Activated CD4-positive, alpha-beta T cell treated with anti-CD3 and anti-CD28 coated beads, Interleukin-2, amount 10 ng/mL, durations not matched to agents 24 days and 14 days (primary cell): ENCODE measurements at places on chromosomes 11 and 22.

DNA sequence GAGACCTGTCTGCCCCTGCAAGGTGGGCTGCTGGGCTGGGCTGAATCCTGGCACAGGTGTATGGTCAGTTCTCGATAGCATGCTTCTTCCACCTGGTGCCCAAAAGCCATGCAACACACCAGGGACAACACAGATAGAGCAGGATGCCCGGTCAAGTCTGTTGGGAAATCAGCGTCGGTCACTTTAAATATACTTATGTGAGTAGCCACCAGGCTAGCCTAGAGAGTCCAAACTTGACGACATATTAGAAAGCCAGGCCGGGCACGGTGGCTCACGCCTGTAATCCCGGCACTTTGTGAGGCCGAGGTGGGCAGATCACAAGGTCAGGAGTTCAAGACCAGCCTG, 8.9 kb downstream of the C1QTNF6 start:
- DNase-seq: no peak

DNA sequence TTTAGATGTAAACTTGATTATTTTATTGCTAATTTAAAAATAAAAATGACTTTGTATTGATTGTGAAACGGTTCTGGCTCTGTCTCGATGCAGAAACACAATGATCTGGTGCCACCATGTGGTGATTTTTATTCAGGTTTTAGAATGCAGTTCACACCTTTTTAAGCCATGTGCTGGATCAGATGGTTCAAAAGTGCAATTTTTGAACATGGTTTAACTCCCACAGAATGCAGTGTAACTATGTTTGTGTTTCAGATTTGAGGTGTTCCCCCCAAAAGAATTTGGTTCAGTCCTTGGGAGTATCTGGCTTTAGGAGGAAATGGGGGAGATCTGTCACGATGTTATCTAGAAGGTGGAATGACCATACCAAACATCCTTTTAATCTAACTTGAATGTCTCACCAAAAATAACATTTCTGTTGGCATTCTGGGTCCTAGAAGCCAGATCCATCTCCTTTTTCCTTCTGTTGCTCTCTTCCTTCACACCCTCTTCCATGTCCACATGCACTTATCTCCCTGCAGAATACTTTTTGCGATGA, 7.9 kb downstream of the MRPL16 start:
- peak; percentile 89 for DNase-seq

- DNase-seq: no peak
Measured at GRCh38 chr11:12214751-12215150, 104.4 kb downstream of the MICAL2 start.

GRCh38 chr11:69860796-69861445, 41.7 kb upstream of the FGF3 start:
- DNase-seq: no peak

DNA sequence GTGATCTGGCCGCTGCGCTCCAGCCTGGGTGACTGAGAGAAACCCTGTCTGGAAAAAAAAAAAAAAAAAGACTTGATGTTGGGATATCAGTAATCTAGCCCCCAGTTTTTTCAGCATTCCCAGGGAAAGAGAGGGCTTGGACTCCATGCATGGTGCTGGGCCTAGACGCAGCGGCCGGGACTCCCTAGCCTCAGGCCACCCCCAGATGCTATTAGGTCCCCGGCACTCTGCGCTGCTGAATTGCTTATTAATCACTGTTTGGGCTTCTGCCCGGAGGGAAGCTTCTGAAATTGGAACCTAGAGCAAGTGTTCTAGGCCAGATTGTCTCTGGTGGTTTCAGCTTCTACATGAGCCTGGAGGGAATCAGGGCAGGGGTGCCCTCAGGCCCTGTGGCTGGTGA, 39.0 kb downstream of the SLCO2B1 start:
- DNase-seq: no peak

DNA sequence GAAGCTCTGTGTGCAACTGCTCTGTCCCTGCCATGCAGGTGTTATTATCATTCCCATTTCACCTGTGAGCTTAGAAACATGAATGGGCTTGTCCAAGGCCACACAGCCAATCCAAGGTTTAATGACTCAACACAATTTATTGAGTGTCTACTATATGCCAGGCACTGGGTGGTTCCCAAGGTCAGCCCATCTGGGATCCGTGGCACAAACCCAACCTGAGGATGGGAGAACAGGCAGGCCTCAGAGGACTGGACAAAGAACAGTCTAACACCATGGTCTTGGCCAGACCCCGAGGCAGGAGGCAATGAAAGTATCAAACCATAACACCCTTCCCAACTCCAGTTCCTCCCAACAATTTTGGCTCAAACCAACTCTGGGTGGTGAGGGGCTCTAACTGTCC, 15.7 kb downstream of the SPATA19 start:
- DNase-seq: no peak

DNA sequence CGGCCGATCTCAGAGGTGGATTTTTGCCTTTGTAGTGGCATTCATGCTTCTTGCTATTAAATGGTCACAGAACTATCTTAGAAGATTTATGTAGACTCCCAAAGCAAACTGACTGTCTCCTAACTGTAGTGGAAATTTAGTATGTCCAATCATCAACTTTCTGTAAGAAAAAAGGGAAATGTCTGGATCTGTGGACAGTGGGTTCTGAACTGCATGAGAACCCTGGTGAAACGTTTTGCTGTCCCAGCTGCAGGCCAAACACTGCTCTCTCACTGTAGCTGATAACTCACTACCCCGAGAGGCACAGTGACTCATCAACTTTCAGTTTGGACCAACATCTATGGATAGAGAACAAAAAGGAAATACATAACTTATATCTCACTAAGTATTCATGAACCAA, 387.1 kb downstream of the SOX6 start:
- DNase-seq: no peak

DNA sequence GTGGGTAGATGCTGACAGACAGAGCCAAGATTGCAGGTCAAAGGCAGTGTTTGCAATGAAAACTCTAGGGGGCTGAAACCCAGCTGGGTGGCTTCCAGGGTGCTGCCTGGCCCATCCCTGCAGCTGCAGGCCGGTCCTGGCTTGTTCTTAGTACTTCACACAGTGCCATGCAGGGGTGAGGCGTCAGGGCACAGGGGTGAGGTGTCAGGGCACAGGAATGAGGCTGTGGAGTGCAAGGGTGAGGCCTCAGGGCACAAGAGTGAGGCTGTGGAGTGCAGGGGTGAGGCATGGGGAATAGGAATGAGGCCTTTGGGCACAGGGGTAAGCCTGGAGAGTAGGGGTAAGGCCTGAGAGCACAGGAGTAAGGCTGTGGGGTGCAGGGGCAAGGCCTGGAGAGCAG, 337.6 kb downstream of the TBC1D22A start:
- DNase-seq: no peak

DNA sequence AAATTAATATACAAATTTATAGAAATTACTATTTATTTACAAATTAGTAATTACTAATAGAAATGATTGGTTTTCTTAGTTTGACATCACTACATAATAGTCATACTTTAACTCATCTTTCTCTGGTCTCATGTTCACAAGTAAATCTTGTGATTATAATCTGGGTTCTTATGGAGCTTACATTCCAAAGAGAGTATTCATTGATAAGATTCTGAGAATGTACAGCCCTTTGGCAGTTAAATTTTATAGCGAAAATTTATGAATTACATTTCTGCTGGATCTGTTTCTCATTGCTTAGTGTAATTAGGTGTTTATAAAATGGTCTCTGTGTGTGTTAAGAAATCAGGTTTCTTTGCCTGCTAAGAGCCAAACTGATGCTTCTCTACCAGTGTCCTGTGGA, 175.2 kb downstream of the TMEM135 start:
- DNase-seq: no peak
